ENCODE measurements at places on chromosomes 5 and 9.
A peak's percentile ranks its signal among the peaks of the same experiment; 100 is the strongest.

DNA sequence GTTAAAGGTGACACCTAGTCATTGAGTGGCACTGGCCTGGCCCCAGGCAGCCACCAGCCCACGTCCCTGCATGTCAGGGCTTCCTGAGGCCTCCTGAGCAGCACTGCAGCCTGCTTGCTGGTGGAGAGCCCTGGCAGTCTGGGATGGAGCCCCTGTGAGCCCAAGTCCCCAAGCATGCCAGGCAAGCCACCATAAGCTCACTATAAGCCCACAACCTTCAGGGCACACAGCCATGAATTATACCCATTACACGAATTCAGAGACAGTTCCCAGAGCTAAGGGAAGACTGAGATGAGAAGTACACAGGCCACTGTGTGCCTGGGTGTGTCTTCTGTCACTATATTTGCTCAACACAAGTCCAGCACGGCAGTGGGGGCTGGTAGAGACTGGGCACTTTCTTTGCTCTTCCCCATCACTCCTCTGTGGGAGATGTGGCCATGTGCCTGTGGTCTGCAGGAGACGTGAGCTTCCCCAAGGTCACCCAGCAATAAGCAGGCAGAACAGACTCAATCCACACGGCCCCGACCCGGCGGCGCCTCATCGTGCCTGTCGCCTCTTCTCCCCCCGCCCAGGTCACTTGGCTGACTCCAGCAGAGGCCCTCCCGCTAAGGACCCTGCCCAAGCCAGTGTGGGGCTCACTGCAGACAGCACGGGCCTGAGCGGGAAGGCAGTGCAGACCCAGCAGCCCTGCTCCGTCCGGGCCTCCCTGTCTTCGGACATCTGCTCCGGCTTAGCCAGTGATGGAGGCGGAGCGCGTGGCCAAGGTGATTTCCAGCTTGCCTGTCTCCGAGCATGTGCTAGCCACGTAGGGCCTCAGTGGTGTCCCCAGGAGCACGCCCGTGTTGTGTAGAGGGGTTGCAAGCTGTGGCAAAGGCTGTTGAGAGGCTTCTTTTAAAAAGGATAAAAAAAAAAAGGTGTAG is 114.8 kb downstream of the WNK2 start:
- no peak for DNase-seq

DNA sequence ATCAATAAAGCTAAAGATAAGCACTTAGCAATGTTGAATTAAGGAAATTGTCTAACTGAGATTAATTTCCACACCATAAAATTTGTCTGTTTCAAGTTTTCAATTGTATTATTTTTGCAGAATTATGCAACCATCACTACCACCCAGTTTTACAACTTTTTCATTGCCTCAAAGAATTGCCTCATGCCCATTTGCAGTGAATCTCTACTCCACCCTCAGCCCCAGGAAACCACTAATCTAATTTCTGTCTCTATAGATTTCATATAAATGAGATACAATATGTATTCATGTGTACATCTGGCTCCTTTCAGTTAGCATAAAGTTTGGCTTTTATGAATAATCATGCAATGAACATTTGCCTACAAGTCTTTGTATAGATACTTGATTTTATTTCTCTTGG is 72.9 kb downstream of the PTCD2 start:
- DNase-seq: no peak

GRCh38 chr9:120423812-120424211 is 156.2 kb downstream of the CDK5RAP2 start:
- DNase-seq: no peak

GRCh38 chr5:42889311-42889933 is 77.7 kb upstream of the SELENOP start:
- DNase-seq: peak; percentile 63

DNA sequence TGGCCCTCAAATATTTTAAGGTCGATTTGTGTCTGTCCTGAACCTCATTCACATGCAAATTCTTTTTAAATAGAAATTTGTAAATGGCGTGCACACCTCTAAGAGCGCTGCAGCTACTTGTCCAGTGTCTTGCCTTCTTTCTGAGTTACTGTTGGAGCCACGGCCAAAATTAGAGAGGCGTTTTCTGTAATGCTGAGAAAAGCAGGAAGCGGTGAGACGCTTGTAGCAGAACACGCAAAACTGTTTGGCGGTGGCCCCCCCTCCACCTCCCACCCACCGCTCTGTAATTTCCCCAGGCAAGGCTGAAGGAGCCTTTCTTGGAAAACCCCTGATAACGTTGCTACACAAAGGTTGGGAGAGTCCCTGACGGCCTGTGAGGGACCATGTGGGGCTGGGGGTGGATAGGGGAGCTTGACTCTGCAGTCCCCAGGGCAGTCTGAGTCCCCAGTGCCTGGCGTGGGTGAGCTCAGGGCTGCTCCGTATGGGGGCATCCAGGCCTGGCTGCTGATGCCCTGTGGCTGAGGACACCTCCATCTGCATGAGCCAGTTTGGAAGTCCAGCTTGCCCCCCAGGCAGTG is 96.5 kb downstream of the GADD45G start:
- DNase-seq: no peak

- DNase-seq: no peak
Observed at GRCh38 chr9:76161106-76161505, 233.1 kb downstream of the RFK start.

All from RCC 7860 (cell line).